ENCODE measurements at places on chromosomes 5 and 9. TPM values are rescaled to one million over a fixed set of nuclear protein-coding genes. Genes with fewer than 3 reads are reported as not detected.

FAM81B gene
- total RNA-seq = 0.49 TPM

DNLZ gene
- total RNA-seq = 5.1 TPM

PCDHB13 gene
- 2.9 TPM for total RNA-seq

WDR31 gene
- 2.3 TPM for total RNA-seq

PCDHGA1 gene
- total RNA-seq = 0.39 TPM

GTF3C4 gene
- total RNA-seq = 14.6 TPM

DNA sequence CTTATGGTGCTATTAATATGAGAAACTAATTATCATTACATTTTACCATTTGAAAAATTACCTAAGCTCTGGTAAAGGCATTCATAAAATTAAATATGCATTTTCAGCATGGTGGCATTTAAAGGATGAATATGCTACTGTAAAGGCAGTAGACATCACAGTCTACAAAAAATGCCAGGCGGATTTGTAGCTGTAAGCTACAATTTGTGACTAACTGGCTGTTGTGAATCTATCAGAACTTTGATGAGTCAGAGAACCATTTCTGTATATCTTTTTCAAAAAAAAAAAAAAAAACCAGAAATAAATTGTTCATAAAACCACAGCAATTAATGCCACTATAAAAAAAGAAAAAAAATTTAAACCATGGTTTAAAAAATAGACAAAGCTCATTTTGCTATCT, 186.3 kb downstream of the NFIB start:
- DNase-seq = no peak

- no peak for DNase-seq
Observed at GRCh38 chr9:70113403-70114022, 69.9 kb downstream of the MAMDC2 start.

DNA sequence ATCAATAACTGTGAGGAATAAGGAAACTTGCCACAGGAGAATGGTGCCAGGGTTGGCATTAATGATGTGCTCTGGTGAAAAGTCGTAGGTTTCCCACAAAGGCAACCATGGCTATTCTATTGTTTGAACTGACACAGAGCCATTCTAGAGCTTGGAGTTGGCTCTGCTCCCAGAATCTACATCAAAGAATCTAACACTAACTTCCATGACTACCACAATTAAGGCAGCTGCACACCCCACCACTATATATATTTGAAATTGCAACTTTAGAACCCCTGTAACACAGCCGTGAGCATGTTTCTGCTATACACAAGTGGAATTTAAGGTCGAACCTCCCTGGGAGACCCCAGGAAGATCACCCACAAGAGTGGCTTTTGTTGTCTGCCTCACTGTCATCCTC, 89.7 kb upstream of the CCDC152 start:
- no peak for DNase-seq

GRCh38 chr5:1564824-1565736, 41.3 kb upstream of the LPCAT1 start:
- no peak for DNase-seq

DNA sequence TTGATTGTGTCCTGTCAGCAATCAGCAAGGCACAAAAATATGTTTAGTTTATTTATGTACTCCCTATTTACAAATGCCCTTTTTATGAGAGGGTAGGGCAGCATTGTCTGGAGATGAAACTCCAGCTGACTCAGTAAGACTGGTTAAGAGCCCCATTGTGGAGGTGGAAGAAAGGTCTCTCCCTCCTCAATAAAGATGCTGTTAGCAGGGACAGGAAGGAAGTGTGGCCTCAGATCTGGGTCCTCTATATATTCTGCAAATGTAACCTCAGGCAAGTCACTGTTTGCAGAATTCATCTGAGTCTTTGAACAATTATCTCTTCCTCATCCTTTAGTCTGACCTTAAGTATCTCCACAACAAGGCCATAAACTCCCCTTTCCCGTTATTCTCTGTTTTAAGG, 48.3 kb upstream of the TRAF1 start:
- no peak for DNase-seq

DNA sequence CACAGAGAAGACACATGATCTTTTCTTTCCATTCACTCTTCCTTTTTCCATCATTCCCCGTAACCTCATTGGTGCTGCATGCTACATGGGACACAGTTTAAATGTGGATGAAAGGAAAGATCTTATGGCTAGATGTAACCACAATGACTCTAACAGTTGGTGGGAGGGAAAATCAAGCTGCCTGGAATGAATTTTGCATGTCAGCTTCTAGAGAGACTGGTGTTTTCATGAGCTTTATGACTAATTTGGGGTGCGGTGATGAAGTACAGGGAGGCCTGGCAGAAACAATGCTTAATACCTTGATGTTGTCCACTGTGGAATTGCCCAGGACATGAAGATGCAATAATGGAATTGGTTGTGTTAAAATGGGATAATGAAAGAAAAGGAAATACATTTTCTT, 55.9 kb upstream of the MYO10 start:
- DNase-seq = no peak

- DNase-seq = no peak
Observed at GRCh38 chr9:85658716-85659115, 83.0 kb downstream of the AGTPBP1 start.

- DNase-seq = no peak
Observed at GRCh38 chr5:155260798-155261197, 247.2 kb downstream of the KIF4B start.

DNA sequence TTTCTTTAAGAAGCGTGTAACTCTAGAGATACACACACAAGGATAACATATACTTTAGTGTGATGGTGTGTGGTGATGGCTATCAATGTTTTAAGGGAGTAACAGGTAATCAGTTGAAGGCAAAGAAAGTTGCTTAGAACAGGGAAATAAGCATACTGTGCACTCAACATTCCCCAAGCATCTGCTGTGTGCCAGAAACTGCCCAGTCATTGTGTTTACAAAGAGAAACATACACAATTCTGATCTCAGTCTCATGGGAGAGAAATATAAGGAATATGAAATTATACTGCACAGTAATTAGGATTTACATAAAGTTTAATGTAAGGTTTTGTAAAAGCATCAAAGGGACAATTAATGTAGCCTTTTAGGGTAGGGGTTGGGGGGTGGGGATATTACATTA, 224.1 kb upstream of the TYRP1 start:
- DNase-seq = no peak

DNA sequence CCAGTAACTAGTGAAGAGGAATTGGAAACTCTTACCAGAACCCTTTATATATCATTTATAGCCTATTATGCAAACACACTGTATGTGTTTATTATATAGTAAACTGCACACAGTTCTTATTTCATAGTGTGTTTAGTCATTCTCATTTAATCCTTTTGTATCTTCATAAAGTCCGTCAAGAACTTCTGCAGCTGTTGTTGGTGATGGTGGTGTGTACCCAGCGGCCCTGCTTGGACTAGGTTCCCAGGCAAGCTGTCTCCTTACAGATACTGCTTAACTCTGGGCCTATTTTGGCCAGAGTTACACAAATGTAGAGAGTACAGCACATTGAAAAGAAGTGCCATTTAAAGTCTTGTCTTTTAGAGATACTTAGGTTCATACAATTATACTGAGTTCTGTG, 231.9 kb downstream of the NDUFS4 start:
- DNase-seq = no peak
